ENCODE measurements at places on chromosomes 5 and 9.
A peak's percentile ranks its signal among the peaks of the same experiment; 100 is the strongest.

DNA sequence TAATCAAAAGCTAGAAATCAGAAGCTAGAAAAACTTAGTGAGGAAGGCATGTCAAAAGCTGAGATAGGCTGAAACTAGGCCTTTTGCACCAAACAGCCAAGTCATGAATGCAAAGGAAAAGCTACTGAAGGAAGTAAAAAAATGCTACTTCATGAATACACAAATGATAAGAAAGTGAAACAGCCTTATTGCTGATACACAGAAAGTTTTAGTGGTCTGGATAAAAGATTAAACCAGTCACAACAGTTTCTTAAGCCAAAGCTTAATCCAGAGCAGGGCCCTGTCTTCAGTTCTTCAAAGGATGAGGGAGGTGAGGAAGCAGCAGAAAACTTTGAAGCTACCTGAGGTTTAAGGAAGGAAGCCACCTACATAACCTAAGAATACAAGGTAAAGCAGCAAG is 102.5 kb upstream of the SH3GL2 start:
- DNase-seq, result no peak

DNA sequence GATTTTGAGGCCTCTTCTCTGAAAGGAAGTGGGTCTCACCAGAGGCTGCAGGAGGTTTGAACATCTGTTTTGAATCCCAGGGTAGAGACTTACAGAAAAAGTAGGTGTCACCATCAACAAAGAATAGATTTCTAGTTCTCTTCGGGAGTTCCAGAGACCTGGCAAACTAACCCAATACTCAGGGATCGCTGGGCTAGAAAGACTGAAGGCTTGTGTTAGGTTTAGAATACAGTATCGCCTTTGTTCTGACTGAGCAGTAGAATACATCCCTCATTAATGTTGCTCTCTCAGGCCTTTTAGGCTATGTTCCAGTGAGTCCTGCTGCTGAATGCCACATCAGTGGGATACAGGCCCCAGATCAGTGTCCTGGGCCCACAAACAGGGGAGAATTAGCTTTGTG is 27.2 kb downstream of the RUSC2 start:
- peak; percentile 46 for DNase-seq

- no peak for DNase-seq
These were observed 64.3 kb downstream of the IRX1 start for GRCh38 chr5:3659907-3660306.

DNA sequence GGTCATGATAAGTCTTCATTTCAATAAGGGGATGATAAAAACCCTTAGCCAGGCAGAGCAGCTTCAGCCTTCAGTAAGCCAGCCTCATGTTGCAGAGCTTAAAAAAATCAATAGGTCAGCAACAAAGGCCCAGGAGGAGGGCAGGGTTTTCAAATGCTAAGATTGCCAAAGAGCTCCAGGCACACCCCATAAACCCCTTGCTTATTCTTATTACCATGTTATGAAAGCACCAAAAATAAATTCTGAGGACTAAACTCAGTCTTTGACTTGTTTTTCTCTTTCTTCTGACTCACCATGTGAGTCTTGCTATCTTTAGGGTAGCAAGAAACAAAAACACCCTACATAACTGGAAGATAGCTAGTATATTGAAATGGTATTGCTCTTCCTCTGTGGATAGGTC is 317.1 kb downstream of the KCTD16 start:
- DNase-seq, result no peak

DNA sequence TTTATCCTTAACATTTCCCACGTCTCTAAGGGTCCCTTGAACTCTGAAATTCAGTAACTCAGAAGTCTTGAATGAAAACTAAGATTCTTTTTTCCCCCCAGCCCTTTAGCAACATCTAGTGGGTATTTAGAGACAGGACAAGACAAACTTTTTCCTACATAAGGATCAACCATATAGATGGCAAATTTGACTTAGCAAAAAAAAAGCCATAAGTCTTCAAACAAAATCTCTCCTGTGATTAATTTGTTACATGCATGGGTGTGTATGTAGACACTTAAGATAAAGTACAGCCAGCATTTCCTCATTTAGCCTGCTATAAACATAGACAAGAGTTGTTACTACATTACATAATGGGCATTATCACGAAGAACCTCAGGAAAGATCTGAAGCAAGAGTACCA is 29.1 kb upstream of the ANKRD31 start:
- DNase-seq, result no peak

- no peak for DNase-seq
These were observed 56.4 kb downstream of the GABBR2 start for GRCh38 chr9:98652302-98652701.

DNA sequence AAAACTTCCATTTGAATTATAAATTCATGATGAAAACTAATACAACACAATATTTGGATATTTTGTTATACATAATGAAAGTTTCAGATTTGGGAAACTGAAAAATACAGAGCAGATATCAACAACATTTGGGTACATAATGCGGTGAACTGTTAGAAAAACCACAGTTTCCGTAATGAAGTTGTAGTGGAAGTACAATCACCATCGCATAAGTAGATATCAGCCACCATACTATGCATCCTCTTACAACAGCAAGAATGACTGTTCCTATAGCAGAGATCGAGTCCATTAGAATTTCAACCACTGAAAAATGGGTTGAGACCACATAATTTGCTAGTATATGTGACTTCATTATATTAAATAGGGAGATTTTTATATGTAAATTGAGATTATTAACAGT is 770.2 kb upstream of the DMAC1 start:
- DNase-seq, result no peak

DNA sequence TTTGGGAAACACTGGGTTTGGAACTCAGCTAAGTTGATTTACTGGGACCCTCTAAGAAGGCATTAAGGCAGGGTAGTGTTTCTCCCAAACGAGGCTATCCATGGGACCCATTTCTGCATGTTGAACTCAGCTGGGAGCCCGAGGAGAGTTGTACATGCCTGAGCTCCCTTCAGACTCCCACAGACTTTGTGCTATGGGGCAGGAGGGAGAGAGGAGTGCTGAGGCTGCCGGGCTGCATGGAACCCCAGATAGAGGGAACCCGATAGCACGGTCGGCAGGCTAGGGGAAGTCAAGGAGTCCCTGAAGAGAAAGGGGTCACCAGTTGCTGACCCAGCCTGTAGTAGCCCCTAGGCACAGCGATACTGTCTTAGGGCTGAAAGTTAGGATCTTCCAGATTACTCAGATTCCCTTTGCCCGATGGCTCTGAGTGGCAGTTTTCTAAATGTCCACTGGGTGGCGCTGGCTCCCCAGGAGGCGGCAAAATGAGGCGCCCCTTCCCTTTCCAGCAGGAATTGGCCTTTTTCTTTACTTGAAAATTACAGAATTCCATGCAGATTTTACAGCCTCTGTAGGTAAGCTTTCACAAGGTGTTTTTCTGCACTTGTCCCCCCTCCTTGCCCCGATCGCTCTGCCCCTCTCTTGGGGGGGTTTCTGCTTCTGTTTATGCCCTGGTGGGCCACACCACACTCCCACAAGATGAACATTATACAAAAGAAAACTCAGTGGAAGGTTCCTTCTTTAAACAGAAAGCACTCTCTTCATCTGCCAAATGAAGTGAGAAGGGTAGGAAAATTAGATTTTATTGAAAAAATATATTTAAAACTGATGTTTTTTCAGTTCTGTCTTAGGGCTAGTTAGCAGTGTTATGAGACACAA is 17.8 kb downstream of the NANS start:
- no peak for DNase-seq

- no peak for DNase-seq
These were observed 21.9 kb upstream of the FAM169A start for GRCh38 chr5:74888117-74888516.

DNA sequence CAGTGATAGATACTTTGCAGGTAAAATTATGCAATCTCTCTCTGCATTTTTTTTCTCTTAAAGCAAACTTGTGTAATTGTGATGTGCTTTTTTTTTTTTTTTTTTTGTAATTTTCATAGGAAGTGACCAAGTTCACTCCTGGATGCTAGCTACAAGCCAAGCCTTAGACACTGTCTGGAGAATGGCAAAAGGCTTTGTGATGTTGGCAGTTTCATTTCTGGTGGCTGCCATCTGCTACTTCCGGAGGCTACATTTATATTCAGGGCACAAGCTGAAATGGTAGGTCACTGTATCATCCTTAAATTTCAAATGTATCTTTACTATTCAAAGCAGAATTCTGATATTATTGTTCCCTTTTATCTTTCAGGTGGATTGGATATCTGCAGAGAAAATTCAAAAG is 19.3 kb downstream of the OTULINL start:
- no peak for DNase-seq

DNA sequence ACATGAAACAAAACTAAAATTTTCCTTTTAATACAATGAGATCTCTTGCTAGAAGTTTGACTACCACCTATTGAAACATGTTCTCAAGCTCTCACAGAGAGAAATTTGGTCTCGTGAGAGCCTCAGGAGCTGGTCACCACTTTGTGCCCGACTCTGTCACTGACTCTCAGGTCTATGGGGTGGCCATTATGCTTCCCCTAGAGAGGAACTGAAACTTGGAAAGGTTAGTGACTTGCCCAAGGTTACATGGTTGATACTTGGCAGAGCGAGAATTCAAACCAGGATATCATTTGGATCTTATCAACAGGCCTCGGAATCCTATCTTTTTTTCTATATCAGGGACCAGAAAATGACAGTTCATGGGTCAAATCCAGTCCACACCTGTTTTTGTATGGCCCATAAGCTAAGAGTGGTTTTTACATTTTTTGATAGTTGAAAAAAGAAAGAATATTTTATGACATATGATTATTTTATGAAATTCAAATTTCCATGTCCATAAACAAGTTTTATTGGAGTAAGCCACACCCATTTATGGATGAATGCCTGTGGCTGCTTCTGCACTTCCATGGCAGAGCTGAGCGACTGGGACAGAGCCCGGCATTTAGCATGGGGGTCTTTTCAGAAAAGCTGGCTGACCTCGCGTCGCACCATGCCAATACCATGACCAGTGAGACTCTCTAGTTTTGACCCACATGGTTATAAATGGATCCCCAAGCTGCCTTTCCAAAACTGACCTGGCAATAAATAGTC is 44.8 kb upstream of the EQTN start:
- DNase-seq, result no peak

- DNase-seq, result no peak
These were observed 664 bp upstream of the RAB3C start for GRCh38 chr5:58582019-58582802.

GRCh38 chr9:33233626-33234342 is 6.2 kb upstream of the SPINK4 start:
- DNase-seq, result no peak

GRCh38 chr5:106097340-106097739 is 1573.4 kb downstream of the EFNA5 start:
- DNase-seq, result no peak

- DNase-seq, result peak; percentile 59
These were observed 6.1 kb upstream of the CRB2 start for GRCh38 chr9:123349691-123350480.

- DNase-seq, result no peak
These were observed 118.8 kb downstream of the GADD45G start for GRCh38 chr9:89723469-89724100.

DNA sequence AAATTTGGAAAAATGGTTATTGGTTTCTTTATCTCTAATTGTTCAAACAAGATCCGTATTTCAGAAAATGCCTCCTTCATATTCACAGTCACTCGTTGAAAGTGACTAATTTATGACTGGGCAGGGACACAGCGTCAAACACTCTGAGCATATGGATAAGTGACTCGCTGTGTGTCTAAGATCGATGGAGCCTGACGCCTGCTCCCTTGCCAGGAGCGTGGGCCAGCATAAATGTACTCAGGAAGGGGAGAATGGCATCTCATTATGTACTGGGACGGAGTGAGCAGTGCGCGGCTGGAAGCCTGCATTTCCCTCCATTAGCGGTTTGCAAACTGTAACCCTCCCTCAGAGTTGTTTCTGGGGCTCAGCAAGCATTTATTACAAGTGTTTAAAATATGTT is 79.8 kb upstream of the CAST start:
- peak; percentile 9 for DNase-seq

DNA sequence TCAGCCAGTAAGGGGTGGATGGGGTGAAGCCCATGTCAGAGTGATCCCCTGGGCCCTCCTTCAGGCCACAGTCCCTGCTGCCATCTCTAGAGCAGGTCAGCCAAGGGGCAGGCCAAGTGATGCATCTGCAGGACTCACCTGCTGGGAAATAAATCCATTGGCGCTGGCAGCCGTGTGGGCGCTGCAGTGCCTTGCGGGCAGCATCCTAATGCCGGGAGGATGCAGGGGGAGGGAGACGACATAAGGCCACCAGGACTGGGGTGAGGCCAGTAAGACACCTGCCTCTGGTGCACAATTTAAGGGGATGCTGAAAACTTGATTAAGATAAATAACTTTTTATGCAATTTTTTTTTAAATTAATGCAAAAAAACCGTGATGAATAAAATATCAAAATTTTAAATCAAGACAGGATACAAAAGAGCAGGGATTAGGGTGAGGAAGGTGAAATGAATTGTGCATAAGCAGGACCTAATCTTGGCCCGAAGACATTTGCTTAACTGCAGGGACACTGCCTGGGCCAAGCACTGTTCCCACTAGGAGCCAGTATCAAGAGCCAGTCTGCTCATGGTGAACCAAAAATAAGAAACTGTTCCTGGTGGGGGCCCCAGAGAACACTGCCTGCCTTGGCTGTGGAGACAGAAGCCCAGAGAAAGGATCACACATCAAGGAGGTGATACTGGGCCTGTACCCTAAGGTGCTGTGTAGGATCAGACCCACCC is 67.5 kb upstream of the CPLX2 start:
- DNase-seq, result no peak

DNA sequence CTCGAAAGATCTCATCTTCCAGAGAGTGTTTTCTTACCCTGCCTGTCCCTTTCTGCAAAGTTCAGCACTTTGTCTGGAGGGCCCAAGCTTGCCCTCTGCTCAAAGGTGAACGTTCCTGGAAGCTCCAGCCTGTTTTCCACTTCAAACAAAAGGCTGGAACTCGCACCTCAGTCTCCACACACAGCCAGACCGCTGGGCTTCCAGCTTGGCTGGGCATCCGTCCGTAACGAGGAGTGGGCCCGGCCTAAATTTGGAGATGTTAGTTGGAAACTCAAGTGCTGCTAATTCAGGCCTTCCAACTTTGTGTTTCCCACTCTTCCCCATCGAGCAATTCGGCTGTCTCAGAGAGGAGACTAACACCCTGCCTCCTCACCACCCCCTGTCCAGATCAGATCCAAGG is 35.1 kb downstream of the FGF18 start:
- DNase-seq, result no peak

DNA sequence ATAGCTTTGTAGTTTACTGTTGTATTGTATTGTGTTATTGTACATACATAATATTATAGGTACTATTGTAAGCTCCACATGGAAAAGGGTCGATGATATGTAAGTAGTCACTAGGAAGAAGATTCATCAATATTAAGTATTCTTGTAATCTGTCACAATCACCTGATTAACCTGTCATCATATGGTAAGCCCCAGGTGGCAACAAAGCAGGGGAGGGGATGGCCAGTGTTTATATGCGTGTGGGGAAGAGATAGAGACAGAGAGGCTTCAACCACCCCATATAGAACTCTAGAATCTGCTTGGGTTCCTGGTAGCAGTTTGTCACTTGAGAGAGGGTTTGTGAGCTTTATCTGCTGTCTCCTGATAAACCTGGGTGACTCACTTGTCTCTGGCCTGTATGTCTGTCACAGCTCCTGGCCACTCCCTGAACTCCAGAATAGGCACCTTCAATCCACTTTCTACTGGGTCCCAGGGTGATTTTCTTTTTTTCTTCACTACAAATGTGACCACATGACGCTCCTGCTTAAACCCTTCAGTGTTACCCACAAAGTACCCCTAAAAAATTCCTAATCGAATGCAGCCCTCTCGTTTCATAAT is 48.9 kb upstream of the CPEB4 start:
- DNase-seq, result no peak

- no peak for DNase-seq
These were observed 14.1 kb upstream of the LRRC19 start for GRCh38 chr9:27019589-27019988.
